CD4-positive, CD25-positive, alpha-beta regulatory T cell (primary cell): ENCODE measurements at places on chromosomes 5 and 9.

DNA sequence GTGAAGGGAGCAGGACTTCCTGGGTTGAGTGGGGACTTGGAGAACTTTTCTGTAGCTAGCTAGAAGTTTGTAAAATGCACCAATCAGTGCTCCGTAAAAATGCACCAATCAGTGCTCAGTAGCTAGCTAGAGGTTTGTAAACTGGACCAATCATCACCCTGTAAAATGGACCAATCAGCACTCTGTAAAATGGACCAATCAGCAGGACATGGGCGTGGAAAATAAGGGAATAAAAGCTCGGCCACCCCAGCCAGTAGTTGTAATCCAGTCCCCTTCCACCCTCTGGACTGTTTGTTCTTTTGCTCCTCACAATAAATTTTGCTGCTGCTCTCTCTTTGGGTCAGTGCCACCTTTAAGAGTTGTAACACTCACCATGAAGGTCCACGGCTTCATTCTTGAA, 29.5 kb downstream of the SPATA31C2 start:
- DNase-seq = no peak

GRCh38 chr9:77903666-77904285, 127.8 kb downstream of the GNAQ start:
- no peak for DNase-seq

DNA sequence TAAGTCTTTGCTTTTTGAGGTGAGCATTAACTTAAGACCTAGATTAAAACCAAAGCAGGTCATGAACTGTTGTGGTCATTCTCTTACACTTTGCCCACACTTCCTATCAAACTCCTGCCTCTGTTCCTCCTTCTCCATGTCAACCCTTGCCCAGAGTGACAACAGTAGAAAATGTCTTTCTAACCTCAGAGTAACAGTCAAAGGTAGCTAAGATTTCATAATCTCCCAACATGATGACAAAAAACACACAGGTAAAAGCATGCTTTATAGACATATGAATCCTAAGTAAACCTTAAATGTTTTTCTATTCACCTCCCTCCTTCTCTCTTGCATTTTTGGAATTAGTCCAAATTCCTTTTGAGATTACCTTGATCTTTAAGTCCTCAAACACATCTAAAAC, 422.3 kb downstream of the SPATA31D1 start:
- DNase-seq = no peak

GRCh38 chr9:96557921-96558320, 61.7 kb downstream of the CDC14B start:
- DNase-seq = no peak

- no peak for DNase-seq
Measured at GRCh38 chr9:116569111-116569510, 118.0 kb upstream of the TRIM32 start.

DNA sequence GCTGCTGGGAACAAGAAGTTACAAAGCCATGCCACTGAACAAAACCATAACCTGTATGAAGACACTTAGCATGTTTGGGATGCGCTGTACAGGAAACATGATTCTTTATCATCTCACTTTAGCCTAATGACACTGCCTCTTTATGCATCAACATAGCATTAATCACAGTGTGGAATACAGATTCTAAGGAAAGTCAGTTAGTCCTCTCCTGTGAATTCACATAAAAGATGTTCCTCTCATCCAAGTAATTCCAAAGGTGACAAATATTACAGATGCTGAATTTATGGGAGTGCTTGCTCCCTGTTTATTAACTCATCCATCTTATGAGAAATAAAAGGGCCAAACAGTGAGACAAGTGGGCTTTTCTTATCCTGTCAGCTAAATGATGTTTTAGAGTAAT, 1677.7 kb downstream of the EFNA5 start:
- DNase-seq = no peak

DNA sequence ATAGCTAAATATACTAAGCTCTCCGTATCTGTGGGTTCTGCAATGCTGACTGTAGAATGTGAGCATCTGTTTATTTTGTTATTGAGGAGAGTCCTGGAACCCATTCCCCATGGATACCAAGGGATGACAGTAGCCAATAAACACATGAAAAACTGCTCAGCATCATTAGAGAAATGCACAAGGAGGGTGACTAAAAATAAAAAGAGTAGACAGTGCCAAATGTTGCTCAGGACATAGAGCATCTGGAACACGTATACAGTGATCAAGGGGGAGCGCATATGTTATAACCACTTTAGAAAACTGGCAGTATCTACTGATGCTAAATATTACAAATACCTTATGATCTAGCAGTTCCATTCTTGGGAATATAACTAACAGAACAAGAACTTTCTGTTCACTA, 31.0 kb downstream of the MARCHF6 start:
- DNase-seq = no peak

DNA sequence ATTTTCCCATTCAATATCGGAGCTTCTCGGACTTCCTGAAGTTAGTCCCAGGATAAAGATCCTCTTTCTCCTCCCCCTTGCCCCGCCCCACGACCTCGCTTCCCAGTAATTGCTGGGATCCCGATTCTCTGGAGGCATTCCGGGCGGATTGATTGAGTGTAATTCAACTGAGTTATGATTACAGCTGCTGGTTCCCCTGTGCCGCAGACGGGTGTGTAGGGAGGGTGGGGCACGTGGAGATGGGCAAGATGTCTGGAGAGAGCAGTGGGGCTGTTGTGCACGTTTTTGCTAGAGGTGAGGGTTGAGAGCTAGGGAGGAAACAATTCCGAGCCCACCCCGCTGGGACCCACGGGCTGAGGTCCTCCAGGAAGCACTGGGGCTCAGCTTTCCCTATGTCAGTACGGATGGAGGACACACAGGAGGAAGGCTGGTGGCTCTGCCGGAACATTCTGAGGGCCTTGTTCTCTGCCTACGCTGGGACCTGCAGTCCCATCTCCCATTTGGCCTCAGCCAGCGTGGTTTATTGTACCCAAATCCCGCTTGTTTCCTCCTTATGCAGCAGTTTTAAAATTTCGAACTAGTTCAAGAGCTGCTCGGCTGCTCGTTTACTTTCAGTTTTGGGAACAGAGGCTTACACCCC, 2.4 kb upstream of the DMRT2 start:
- DNase-seq = no peak

DNA sequence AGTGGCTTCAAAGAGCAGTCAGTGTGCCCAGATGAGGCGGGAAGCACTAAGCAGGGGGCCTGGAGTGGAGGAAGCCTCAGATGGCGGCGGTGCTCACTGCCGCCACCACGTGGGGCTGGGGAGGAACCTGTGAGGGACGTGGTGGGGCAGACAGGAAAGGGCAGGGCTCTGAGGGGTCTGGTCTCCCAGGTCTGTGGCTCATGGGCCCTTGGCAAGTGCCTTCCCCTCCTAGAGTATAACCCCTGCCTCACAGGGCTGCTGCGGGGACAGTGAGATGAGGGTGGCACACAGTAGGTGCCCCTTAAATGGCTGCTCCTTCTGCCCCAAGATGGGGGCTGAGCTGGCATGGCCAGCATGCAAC, 26.6 kb downstream of the NR5A1 start:
- DNase-seq = peak; percentile 10

DNA sequence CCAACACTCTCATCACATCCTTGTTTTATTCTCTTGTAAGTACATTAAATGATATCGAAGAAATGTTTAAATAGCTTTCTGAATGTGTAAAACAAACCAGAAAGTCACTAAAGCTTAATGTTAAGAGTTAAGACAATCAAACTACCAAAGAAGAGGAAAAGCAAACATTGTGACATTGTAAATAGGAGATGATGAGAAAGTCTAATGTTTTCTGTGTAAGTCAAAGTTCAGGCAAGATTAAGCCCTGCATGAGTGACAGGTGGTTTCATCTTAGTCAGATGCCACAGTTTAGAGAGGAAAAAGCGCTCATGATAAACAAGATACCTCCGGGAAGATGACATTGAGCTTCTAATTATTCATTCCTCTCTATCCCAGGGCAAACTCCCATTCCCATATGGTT, 50.9 kb upstream of the PHYKPL start:
- DNase-seq = no peak

DNA sequence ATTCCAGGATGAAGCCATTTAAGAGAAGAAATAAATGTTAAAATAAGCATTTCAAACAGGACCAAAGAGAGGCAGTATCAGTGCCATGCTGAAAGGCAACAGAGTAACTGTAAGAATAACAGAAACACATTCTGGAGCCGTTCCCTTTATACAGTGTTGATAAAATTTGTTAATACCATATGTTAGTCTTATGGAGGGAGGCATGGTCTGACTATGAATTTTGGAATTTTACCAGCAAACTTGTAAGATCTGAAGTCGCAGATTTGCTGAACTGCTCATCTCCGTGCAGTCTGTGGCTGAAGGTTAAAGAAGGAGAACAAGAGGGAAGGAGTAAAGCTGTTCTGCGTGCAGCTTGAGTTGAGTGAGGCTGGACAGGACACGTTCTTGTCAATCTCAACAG, 508.4 kb downstream of the NFIB start:
- DNase-seq = no peak

GRCh38 chr9:135379540-135380267, 99.9 kb upstream of the PPP1R26 start:
- no peak for DNase-seq

GRCh38 chr9:117987945-117988344, 283.7 kb downstream of the TLR4 start:
- no peak for DNase-seq
